Lower lobe of right lung (tissue), 2 donors: ENCODE measurements at places on chromosomes 4 and X. TPM values are rescaled to one million over a fixed set of nuclear protein-coding genes. Genes with fewer than 3 reads are reported as not detected.
A peak's percentile ranks its signal among the peaks of the same experiment; 100 is the strongest.

- no peak overlapping the region for H3K4me3 ChIP-seq
- H3K27ac ChIP-seq = no peak overlapping the region
- H3K36me3 ChIP-seq = no peaks in the 10 kb centered on the region
- no peaks in the 10 kb centered on the region for H3K4me1 ChIP-seq
- DNase-seq = no peak
These were observed 32.3 kb downstream of the STPG2 start for GRCh38 chr4:98110929-98111328.

GRCh38 chr4:4488405-4489404, 53.1 kb downstream of the STX18 start:
- H3K4me1 ChIP-seq = peaks cover 8% of the 10 kb centered on the region
- no peaks in the 10 kb centered on the region for H3K36me3 ChIP-seq
- H3K27ac ChIP-seq = no peak overlapping the region
- DNase-seq = no peak
- H3K4me3 ChIP-seq = no peak overlapping the region
- no peaks in the 10 kb centered on the region for H3K27me3 ChIP-seq

DNA sequence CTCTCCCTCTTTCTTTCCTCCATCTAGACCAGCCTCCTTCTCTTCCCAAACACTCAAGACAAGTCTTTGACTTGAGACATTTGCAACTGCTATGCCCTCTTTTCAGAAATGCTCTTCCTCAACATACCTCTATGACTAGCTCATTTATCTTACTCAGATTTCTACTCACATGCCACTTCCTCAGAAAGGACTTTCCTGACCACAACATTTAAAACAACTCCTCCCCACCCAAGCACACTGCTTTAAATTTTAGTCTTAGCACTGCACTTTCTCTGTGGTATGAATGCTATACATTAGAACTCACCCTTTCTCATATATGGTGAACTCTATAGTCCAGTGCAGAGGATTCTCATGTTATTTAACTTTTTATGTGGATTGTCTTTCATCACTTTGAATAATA, 28.4 kb upstream of the SULT1E1 start:
- no peaks in the 10 kb centered on the region for H3K27me3 ChIP-seq
- no peaks in the 10 kb centered on the region for H3K4me1 ChIP-seq
- no peak overlapping the region for H3K27ac ChIP-seq

DNA sequence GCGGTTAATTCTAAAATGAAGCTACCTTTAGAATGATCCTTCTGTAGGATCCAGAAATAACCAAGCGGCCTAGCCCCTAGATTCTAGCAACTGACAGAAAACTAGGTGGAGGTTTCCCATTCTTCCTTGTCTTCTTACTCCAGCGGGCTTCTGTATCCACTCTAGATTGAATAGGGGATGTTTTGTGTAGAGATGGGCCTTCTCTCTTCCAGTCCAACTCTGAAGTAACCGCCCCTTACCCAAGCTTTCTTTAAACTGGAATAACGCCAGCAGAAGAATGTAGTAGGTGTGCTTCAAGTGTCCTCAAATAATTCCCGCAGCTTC, 386 bp upstream of the TMEM184C start:
- peak overlapping the region; percentile 84 for H3K27ac ChIP-seq
- peaks cover 8% of the 10 kb centered on the region for H3K36me3 ChIP-seq
- H3K27me3 ChIP-seq = no peaks in the 10 kb centered on the region
- H3K4me1 ChIP-seq = peaks cover 38% of the 10 kb centered on the region

Gene ADD1
- 279 TPM for total RNA-seq
